ENCODE measurements at places on chromosomes 13 and 19.

DNA sequence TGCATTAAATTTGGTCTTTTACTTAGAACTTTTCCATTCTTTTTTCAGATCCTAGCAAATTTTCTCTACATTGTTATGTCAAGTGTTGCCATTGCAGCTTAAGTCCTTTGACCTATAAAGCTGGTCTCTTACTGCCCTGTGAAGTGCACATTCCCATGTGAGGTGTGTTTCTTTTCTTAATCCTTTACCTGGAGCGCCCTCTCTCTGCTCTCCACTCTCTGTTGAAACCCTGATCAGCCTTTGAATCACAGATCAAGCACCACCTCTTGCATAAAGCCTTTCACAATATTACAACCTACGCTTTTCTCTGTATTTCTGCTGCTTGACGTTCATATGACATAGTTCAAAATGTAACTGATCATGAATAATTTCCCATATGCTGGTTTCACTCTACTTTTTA lies 84.8 kb downstream of the PCDH17 start:
- H3K36me3 ChIP-seq = no peaks in the 10 kb centered on the region
- DNase-seq = no peak
- H3K27ac ChIP-seq = no peak overlapping the region

- H3K27ac ChIP-seq = no peak overlapping the region
- no peaks in the 10 kb centered on the region for H3K27me3 ChIP-seq
- no peak overlapping the region for H3K4me3 ChIP-seq
- H3K4me1 ChIP-seq = no peaks in the 10 kb centered on the region
- no peak for DNase-seq
Measured at GRCh38 chr13:34419755-34420154, 522.3 kb upstream of the NBEA start.

DNA sequence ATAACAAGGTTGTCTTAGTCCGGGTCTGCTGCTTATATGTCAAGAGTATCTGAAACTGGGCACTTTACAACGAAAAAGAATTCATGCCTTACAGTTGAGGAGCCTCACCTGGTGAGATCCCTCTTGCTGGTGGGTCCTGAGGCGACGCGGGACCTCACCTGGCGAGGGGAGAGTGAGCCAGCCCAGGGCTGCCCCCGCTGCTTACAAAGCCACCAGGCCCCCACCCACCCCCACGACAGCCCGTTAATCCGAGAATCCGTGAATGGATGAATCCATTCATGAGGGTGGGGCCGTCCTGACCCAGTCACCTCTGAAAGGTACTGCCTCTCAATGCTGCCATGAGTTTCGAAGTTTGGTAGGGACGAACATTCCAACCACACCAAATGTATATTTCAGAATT lies 54.0 kb upstream of the F7 start:
- H3K27ac ChIP-seq = no peak overlapping the region
- no peaks in the 10 kb centered on the region for H3K4me1 ChIP-seq
- H3K27me3 ChIP-seq = peaks cover 4% of the 10 kb centered on the region
- H3K4me3 ChIP-seq = no peak overlapping the region
- H3K36me3 ChIP-seq = no peaks in the 10 kb centered on the region
- no peak for DNase-seq

DNA sequence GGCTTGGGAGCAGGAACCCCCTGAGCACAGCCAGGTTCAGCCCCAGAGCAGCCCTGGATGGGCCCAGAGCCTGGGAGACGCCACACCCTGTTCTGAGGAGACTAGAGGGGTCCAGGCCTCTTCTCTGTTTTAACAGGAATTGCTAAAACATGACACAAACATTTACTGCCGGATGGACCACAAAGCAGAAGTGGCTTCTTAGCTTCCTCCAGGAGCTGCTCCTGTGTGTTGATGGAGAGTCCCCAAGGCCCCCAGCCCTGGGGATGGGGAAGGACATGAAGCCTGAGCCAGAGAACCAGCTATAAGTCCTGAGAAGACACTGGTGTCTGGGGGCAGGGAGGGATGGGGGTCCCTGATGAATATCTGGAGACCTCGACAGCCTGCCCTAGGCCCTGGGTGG lies 14.6 kb downstream of the CEACAM3 start:
- no peak overlapping the region for H3K4me3 ChIP-seq
- peaks cover 4% of the 10 kb centered on the region for H3K4me1 ChIP-seq
- peak; percentile 52 for DNase-seq
- H3K27me3 ChIP-seq = peaks cover 7% of the 10 kb centered on the region

DNA sequence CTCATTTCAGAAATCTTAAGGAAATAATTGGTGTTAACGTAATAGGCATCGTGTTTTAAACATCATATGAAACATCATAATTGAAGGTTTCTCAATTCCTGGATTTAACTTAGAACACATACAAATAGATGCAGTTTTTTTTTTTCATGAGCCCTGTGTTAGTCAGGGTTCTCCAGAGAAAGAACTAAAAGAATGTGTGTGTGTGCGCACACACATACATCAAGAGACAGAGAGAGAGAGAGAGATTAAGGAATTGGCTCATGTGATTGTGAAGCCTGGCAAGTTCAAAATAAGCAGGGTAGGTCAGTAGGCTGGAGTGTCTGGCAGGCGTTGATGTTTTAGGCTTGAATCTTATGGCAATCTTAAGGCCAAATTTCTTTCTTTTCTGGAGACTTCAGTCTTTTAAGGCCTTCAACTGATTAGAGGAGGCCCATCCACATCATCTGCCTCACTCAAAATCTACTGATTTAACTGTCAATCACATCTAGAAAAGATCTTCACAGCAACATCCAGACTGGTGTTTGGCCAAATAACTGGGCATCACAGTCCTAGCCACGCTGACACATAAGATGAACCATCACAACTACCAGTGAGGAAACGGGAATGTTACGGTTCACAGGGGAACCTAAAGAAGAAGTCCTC lies 25.2 kb downstream of the SPATA13 start:
- no peaks in the 10 kb centered on the region for H3K27me3 ChIP-seq
- H3K4me1 ChIP-seq = peaks cover 22% of the 10 kb centered on the region
- H3K36me3 ChIP-seq = peaks cover 6% of the 10 kb centered on the region
- peak overlapping the region; percentile 64 for H3K4me3 ChIP-seq
- H3K27ac ChIP-seq = peak overlapping the region; percentile 22

GRCh38 chr13:24925318-24926231 lies 161.6 kb downstream of the RNF17 start:
- no peak overlapping the region for H3K27ac ChIP-seq
- peaks cover 7% of the 10 kb centered on the region for H3K27me3 ChIP-seq
- DNase-seq = no peak
- H3K4me3 ChIP-seq = no peak overlapping the region
- H3K36me3 ChIP-seq = no peaks in the 10 kb centered on the region

GRCh38 chr19:15124572-15125231 lies 17.5 kb downstream of the SYDE1 start:
- H3K36me3 ChIP-seq = no peaks in the 10 kb centered on the region
- peaks cover 2% of the 10 kb centered on the region for H3K27me3 ChIP-seq
- H3K4me3 ChIP-seq = peak overlapping the region; percentile 92
- H3K27ac ChIP-seq = peak overlapping the region; percentile 85
- DNase-seq = no peak

DNA sequence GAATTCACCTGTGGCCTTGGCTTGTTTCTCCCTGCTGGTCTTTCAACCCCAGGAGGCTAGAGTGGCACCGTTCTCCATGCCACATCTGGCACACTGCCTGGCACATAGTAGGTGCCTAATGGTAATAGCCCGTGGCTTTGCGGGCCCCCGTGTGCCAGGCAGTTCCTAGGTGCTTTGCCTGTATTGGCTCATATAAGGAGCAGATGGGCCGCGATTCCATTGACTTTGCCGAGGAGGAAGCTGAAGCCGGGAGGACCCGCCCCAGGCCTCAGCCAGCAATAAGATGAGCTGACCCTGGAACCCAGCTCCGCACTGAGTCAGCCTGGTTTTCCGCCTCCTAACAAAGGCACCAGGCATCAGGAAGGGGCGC lies 807 bp downstream of the PGLYRP1 start:
- peaks cover 13% of the 10 kb centered on the region for H3K4me1 ChIP-seq
- H3K36me3 ChIP-seq = no peaks in the 10 kb centered on the region
- H3K27ac ChIP-seq = no peak overlapping the region
- no peak overlapping the region for H3K4me3 ChIP-seq
- no peak for DNase-seq
- H3K27me3 ChIP-seq = peaks cover 22% of the 10 kb centered on the region

DNA sequence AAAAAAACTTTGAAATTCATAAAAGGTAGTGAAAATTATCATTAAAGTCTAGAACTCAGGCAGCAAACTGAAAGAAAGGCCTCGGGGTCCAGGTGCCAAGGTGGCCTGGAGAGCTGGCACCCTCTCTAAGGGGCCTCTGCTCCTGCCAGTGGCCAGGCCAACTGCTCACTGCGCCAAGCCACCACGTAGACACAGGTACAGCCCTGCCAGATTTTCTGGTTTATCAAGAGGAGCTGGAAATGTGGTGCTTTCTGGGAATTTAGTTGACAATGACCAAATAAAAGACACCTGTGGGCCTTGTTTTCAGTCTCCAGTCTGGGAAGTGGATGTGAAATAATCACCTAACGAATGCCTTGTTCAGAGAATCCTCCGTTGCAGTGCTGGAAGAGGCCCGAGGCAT lies 22.8 kb downstream of the ZNF574 start:
- H3K4me3 ChIP-seq = no peak overlapping the region
- DNase-seq = peak; percentile 28
- no peaks in the 10 kb centered on the region for H3K27me3 ChIP-seq
- H3K4me1 ChIP-seq = peaks cover 2% of the 10 kb centered on the region
- peaks cover 6% of the 10 kb centered on the region for H3K36me3 ChIP-seq
- no peak overlapping the region for H3K27ac ChIP-seq

DNA sequence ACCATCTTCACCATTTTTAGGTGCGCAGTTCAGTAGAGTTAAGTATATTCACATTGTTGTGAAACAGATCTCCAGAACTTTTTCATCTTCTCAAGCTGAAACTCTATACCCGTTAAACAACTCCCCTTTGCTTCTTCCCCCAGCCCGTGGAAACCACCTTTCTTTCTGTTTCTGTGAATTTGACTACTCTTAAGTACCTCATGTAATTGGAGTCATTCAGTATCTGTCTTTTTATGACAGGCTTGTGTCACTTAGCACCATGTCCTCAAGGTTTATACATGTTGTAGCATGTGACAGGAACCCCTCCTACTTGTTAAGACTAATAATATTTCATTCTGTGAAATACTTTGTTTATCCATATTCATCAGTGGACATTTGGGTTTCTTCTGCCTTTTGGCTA lies 52.8 kb downstream of the TNFRSF19 start:
- no peaks in the 10 kb centered on the region for H3K4me1 ChIP-seq
- DNase-seq = no peak
- no peaks in the 10 kb centered on the region for H3K36me3 ChIP-seq
- no peak overlapping the region for H3K27ac ChIP-seq

- no peaks in the 10 kb centered on the region for H3K36me3 ChIP-seq
- H3K4me1 ChIP-seq = peaks cover 4% of the 10 kb centered on the region
- H3K27me3 ChIP-seq = no peaks in the 10 kb centered on the region
- DNase-seq = peak; percentile 90
- H3K4me3 ChIP-seq = peak overlapping the region; percentile 70
Measured at GRCh38 chr19:1248786-1249297, 459 bp downstream of the MIDN start.

GRCh38 chr13:50592412-50593155 lies 250.9 kb downstream of the DLEU7 start:
- no peak overlapping the region for H3K27ac ChIP-seq
- H3K27me3 ChIP-seq = no peaks in the 10 kb centered on the region
- no peaks in the 10 kb centered on the region for H3K36me3 ChIP-seq
- H3K4me1 ChIP-seq = no peaks in the 10 kb centered on the region
- no peak for DNase-seq
- no peak overlapping the region for H3K4me3 ChIP-seq

DNA sequence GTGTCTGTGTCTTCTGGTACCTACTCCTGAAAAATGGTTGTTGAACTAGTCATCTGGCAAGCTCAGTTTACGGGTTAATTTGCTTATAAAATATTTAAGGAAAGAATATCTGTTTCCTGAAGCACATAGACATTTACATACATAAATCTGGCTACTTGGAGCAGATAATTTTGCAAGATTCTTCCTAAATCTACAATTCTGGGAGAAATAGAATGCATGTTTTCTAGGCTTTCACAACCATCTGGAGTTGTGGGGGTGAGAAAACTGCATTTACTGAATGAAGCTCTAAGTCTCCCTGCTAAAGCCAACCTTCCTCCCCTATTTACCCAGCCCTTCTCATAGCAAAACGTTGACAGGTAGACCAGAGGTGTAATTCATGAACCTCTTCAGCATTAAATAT lies 393.7 kb upstream of the ARGLU1 start:
- DNase-seq = no peak
- no peak overlapping the region for H3K27ac ChIP-seq
- no peaks in the 10 kb centered on the region for H3K36me3 ChIP-seq
- H3K4me3 ChIP-seq = no peak overlapping the region
- no peaks in the 10 kb centered on the region for H3K4me1 ChIP-seq

DNA sequence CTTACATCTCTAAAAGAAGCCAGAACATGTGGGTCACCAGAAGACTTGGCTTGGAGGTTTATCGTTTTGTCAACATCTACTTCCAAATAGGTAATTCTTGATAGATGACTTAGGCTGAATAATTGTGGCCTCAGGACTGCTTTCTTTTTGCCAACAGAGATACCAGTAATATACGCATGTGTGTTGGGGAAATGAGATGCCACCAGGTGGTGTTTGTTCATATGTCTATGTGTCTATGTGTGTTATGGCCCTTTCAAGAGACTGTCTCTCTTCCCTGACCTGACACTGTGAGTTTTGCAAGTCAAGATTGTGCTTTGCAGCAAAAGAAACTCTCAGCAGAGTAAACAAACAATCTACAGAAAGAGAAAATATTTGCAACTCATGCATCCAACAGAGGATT lies 31.6 kb upstream of the METTL21C start:
- DNase-seq = no peak
- peaks cover 10% of the 10 kb centered on the region for H3K4me1 ChIP-seq
- no peak overlapping the region for H3K27ac ChIP-seq
- H3K4me3 ChIP-seq = no peak overlapping the region
- peaks cover 16% of the 10 kb centered on the region for H3K27me3 ChIP-seq

- no peak overlapping the region for H3K27ac ChIP-seq
- peaks cover 8% of the 10 kb centered on the region for H3K27me3 ChIP-seq
- H3K4me3 ChIP-seq = no peak overlapping the region
- DNase-seq = no peak
- no peaks in the 10 kb centered on the region for H3K4me1 ChIP-seq
Measured at GRCh38 chr13:101258071-101258470, 158.2 kb downstream of the NALCN start.

- H3K36me3 ChIP-seq = peaks cover 4% of the 10 kb centered on the region
- no peaks in the 10 kb centered on the region for H3K27me3 ChIP-seq
- H3K4me3 ChIP-seq = peak overlapping the region; percentile 52
- DNase-seq = no peak
- H3K4me1 ChIP-seq = peaks cover 27% of the 10 kb centered on the region
Measured at GRCh38 chr13:23963947-23964346, 66.6 kb upstream of the C1QTNF9B start.
